IMR-90 (cell line): ENCODE measurements at places on chromosomes 7 and 10.
A peak's percentile ranks its signal among the peaks of the same experiment; 100 is the strongest.

DNA sequence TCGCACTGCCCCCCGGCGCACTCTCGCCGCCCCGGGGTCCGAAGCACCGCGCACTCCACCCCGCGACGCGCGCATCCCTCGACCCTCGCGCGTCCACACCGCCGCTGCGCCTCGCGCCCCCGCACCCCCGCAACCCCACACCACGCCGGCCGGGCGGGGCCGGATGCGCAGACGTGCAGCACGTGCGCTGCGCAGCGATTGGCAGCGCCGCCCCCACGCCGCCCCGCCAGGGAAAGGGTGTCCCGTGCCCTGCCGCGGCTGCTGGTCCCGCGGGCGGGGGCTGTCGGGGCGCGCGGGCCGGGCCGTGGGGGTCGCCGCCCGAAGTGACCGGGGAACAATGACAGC is 53.7 kb upstream of the KDM7A start:
- no peak for DNase-seq

GRCh38 chr10:78214955-78215354 is 181.3 kb downstream of the RPS24 start:
- DNase-seq = no peak

DNA sequence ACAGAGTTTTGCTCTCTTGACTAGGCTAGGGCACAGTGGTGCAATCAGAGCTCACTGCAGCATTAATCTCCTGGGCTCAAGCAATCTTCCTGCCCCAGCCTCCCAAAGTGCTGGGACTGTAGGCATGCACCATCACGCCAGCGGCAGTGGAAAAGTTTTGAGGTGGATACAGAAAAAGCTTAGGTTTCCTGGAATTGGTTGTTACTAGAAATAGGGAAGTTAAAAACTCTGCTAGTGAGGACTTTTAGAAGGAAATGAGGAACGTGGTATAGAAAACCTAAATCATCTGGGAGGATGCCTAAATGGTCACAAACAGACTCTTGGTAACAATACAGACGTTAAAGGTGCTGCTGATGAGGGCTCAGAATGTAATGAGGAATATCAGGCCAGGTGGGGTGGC is 10.9 kb upstream of the SNX8 start:
- no peak for DNase-seq

DNA sequence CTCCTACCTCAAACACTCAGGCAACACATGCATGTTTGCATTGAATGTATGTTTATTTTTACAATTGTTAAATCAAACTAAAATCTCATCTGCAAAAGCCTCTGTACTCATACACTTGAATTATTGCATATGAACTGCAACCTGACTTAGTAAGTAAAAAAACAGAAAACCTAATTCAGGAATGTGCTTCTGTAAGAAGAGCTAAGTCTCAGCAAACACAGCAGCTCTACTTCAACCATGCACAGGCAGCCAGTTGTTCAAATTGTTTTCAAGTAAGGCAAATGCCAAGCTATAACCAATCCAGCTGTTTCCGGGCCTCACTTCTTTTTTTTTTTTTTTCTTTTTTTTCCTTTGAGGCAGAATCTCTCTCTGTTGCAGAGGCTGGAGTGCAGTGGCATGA is 93.5 kb upstream of the MALRD1 start:
- peak; percentile 57 for DNase-seq

DNA sequence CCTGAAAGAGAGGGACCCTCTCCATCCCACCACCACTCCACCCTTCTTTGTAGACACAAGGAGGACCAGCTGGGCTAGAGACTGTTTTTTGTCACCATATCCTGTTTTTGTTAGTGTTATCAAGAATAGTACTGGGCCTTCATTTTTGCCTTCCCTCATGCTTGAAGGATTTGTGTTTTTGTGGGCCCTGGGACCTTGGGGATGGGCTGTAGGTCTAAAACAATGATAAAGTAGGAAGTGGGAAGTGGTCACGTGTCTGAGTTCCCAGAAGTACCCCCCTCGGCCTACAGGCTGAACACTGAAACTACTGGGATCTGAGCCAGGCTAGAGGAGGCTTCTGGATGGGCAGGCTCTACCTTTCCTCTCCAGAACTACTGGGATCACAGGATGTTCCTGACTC is 8.9 kb downstream of the AGFG2 start:
- DNase-seq = no peak

DNA sequence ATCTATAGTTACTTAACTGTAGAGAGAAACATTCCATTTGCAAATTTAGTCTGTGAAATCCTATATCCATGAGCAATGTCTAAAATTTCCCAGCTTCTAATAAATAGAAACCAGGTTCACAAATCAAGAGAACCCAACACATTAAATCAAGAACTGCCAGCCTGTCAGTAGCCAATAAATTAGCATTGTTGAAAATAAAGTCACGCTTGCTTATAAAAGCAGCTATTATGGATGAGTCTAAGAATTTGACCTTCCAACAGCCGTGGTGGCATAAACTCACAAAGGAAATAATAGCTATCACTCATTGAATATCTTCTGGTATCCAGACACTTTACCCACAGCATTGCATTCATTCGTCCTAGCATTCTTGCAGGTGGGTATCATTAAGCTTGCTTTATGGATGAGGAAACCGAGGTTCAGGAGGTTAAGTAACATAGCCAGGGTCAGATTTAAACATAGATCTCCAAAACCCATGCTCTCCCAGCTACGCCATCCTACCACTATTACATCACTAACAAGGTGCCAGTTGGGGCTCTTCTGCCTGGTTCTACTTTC is 260.1 kb upstream of the YAE1 start:
- DNase-seq = no peak
